Myocyte (in vitro differentiated cells): ENCODE measurements at places on chromosomes 1 and 21. TPM values are rescaled to one million over a fixed set of nuclear protein-coding genes. Genes with fewer than 3 reads are reported as not detected.

Gene HUNK
- 0.05 TPM in 1 of 2 replicates, not detected in the other for total RNA-seq

Gene RCOR3
- total RNA-seq: 28.4 and 38.0 TPM in 2 replicates

Gene DRAXIN
- 0.53 and 1.7 TPM in 2 replicates for total RNA-seq

Gene OR2AK2
- total RNA-seq: not detected in 2 replicates

Gene COL16A1
- 27.9 and 37.7 TPM in 2 replicates for total RNA-seq

Gene PDE4B
- 2.1 and 29.5 TPM in 2 replicates for total RNA-seq

Gene MPZL1
- 38.6 and 39.3 TPM in 2 replicates for total RNA-seq

Gene SPRR2E
- total RNA-seq: not detected in 2 replicates

Gene IL24
- not detected in 2 replicates for total RNA-seq

Gene TMEM222
- total RNA-seq: 37.8 and 42.7 TPM in 2 replicates

Gene OR2L2
- total RNA-seq: not detected in 2 replicates

Gene CFHR2
- total RNA-seq: not detected in 2 replicates

Gene DNM3
- total RNA-seq: 0.62 and 1.1 TPM in 2 replicates

Gene CELA3B
- not detected in 2 replicates for total RNA-seq

Gene VCAM1
- total RNA-seq: 5.7 and 9.3 TPM in 2 replicates

Gene OPRD1
- not detected in 2 replicates for total RNA-seq

Gene OR2M3
- total RNA-seq: not detected in 2 replicates

Gene CLDN14
- 0.27 TPM in 1 of 2 replicates, not detected in the other for total RNA-seq

Gene CLIC6
- total RNA-seq: not detected in 2 replicates

Gene IL19
- total RNA-seq: not detected in 2 replicates

Gene AQP10
- not detected in 2 replicates for total RNA-seq

Gene SLC16A4
- 26.9 and 38.2 TPM in 2 replicates for total RNA-seq

Gene FAM110D
- total RNA-seq: not detected in 2 replicates

Gene HLX
- 2.3 and 4.0 TPM in 2 replicates for total RNA-seq

Gene LRRC38
- total RNA-seq: not detected in 2 replicates

Gene ADGRB2
- total RNA-seq: 15.8 and 20.2 TPM in 2 replicates

Gene TBX19
- 0.62 and 1.3 TPM in 2 replicates for total RNA-seq

Gene CCT8
- 222 and 258 TPM in 2 replicates for total RNA-seq

Gene C1orf198
- total RNA-seq: 100 and 168 TPM in 2 replicates

Gene FAM163A
- total RNA-seq: not detected in 2 replicates

Gene CLK2
- 24.8 and 26.8 TPM in 2 replicates for total RNA-seq

Gene SGIP1
- total RNA-seq: 1.9 and 3.7 TPM in 2 replicates

Gene SYPL2
- total RNA-seq: 14.7 and 15.8 TPM in 2 replicates

Gene CD247
- total RNA-seq: 0.21 TPM in 1 of 2 replicates, not detected in the other

Gene ZNF695
- 0.99 and 1.9 TPM in 2 replicates for total RNA-seq

Gene CHI3L1
- total RNA-seq: 0.37 and 1.2 TPM in 2 replicates

Gene AVPR1B
- not detected in 2 replicates for total RNA-seq

Gene B4GALT3
- 32.8 and 34.3 TPM in 2 replicates for total RNA-seq

Gene LAMC2
- total RNA-seq: 1.7 and 2.3 TPM in 2 replicates

Gene PCP4L1
- total RNA-seq: not detected in 2 replicates

Gene TMIGD3
- not detected in 2 replicates for total RNA-seq

Gene CD1B
- total RNA-seq: not detected in 2 replicates

Gene PLA2G2A
- not detected in 2 replicates for total RNA-seq

Gene UBL4B
- not detected in 2 replicates for total RNA-seq
